ENCODE measurements at places on chromosomes 3 and 15.

- no peak for DNase-seq
Measured at GRCh38 chr15:40121911-40122638, 13.4 kb upstream of the BMF start.

- DNase-seq, result peak; percentile 24
Measured at GRCh38 chr3:43330981-43331380, 44.6 kb downstream of the SNRK start.

DNA sequence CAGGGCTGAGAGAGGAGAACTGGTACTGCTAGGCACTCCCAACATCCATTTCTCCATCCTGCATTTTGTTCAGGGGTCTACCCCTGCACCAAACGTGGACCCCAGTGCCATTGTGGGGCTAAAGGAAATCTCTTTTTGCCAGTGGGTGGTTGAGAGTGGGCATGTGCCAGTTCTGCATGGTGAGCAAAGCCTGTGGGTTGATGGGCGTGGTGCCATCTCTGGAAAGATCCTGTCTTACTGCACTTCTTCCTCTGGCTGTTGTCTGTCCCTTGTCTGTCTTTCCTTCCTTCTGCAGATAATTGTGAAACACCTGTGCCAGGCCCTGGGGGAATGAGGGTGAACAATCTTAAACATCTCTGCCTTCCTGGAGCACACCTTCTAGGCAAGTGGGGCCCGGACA lies 1.4 kb upstream of the RARRES1 start:
- DNase-seq, result no peak

DNA sequence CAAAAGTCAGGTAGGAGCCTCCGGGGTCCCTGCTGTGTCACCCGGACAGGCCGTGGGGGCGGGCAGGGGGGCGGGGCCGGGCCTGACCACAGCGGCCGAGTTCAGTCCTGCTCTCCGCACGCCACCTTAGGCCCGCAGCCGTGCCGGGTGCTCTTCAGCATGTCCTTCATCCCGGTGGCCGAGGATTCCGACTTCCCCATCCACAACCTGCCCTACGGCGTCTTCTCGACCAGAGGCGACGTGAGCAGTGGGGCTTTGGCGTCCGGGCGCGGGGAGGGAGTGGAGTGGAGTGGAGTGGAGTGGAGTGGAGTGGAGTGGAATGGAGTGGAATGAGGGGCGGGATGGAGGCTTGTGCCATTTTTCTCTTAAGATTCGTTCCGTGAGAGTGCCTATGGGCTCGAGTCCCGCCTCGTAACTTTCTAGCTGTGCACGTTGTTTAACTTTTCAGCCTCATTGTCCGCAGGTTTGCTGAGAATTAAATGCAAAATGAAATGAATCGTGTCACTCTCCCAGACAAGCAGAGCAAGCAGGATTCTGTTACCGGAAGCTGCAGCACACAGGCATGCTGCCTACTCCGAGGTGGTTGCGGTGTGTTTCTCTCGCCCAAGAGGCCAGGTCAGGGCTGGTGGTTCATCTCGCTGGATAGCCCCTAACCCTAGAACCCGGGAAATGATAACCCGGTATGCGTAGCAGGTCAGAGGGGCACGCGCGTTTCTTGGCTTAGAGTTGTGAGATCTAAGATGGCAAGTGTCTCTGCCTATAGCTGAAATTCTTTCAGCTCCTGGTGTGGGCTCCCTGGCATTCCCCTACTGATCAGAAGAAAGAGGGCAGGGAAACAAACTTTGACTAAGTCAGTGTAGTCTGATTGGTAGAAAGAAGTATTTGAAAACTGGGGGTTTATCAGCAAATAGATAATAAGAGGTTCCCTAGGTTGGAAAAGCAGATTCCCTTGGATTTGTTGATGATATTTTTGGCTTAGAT lies at the start of gene FAH:
FAH (plus strand) TSS at position 104 of the 981 bp plus-strand sequence; CDS start at position 160, 56 bp downstream.
- peak; percentile 55 for DNase-seq

GRCh38 chr3:37979541-37980461 lies 10.8 kb upstream of the VILL start:
- DNase-seq, result no peak

- peak; percentile 62 for DNase-seq
Measured at GRCh38 chr3:146142757-146143156, 18.2 kb downstream of the PLOD2 start.

DNA sequence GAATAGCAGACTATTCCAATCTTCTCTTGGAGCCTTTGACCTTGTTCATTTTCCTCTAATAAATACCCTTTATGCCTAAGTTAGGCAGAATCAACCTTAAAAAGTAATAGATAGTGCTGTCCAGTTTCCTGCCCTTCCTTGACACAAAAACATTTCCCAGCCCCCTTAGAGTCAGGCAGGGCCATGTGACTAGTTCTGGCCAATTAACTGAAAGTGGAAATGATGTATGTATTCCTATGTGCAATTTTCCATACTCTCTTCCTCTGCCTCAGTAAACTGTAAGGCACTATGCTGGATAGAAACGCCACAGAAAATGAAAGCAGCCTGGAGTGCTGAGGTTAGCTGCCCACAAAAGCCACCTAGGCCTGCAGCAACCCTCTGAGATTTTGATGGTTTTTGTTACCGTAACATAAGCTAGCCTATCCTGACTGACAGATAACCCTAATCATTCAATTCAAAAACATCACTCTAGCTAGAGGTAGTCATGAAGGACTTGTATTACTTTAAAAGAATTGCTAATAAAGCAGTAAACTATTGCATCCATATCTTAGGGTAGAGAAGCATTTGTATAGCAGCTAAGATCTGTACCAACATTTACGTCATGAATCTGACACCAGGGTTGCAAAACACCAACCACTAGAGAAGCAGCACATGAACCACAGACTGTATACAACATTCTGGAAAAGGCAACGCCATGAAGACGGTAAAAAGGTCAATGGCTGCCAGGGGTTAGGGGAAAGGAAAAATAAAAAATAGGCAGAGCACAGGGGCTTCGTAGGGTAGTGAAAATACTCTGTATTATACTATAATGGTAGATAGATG lies 112.9 kb downstream of the ULK4 start:
- DNase-seq, result no peak

- DNase-seq, result no peak
Measured at GRCh38 chr3:167899093-167899492, 163.6 kb downstream of the SERPINI1 start.

DNA sequence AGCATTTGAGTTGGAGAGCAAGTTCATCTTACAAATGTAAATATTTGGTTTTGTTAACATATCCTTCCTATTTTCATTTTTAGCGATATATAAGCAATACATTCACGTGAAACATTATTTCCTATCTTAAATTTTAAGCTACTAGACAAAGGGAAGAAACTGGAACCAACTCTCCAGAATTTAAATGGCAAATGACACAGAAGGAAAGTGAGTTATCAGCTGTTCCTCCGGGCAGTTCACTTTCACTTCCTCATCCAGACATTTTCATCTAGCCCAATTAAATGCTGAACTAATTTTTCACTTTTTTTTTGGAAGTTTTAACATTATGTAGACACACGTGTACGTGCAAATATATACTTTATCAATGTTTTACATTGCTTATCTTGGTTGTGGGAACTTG lies 58.7 kb downstream of the MORC1 start:
- no peak for DNase-seq

DNA sequence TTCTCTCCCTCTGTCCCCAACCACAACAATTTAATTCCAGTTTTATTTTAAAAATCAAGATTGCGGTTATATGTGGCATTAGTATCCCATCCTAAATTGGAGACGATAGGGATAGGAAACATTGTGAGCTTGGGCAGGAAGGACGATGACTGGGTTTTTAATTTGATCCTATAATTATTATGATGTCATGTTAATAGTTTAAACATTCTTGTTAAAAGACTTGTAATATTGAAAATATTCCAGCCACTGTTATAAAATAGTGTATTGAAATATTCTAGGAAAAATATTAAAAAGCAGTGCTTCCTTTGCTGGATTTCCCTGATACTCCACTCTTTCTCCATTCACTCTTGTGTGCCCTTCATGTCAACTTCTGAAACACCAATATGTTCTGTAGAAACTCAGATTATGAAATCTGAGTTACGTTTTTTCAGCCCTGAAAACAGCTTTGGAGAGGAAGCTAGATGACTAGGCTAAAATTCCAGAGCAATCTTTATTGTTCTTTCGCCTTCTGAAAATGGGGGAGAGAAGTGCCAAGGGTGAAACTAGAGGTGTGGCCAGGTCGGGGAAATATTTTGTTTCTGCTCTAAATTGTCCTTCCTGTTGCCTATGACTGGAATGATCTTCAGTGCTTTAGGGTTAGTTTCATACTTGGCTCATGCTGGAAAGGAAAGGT lies 46.1 kb upstream of the MAP3K13 start:
- DNase-seq, result no peak

DNA sequence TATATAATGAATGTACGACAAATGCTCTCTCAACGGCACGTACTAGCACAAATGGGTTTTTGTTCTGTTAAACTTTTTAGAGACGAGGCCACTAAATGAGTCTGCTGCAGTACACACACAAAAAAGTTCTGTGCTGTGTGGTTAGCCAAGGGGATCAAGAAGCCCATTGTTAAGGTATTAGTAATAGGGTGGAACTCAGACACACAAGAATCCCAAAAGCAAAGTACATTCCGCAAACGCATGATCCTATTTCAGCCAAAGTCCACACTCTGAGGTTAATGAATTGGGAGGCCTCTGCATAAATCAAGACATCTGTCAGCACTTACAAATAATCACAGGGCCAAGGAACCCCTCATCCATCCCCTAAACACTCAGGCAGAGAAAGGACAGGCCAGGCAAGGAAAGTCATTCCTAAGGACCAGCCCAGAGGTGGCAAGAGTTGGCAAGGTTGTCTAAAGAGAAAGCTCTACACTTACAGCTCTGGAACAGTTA lies 12.1 kb downstream of the OSBPL10 start:
- peak; percentile 97 for DNase-seq
